ENCODE measurements at places on chromosomes 1 and 21.

GRCh38 chr1:231971397-231972110 is 345.0 kb downstream of the DISC1 start:
- no peak for DNase-seq

DNA sequence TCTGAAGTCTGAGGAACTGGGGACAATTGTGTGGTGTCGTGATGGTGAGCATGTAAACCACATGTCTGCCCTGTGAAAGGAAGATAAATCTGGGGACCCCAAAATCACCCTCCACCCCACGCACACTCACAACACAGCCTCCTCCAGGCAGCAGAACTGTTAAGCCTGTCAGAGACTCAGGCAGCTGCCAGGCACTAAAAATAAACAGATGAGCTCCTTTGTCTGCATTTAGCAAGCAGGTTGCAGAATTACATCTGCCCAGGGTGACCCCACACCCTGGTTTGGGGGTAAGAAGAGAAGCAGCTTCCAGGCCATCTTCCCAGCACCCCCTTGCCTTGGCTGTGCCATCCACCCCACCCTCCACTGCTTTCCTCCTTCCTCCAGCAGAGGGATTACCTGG is 119.1 kb upstream of the RUNX3 start:
- DNase-seq = no peak

DNA sequence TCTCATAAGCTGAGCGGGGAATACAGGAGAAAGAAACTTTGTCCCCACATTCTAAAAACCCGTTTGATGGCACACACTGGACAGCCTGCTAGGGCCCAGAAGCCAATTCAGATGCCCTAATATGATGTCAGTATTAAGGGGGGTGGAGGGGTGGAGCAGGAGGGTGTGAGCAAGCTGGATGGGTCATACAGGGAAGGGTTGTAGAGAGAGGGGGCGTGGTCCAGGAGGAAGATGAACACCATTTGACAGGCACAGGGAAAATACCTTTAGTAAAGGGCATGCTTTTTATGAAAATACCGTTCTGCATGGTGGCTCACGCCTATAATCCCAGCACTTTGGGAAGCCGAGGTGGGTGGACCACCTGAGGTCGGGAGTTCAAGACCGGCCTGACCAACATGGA is 6.0 kb downstream of the TARS2 start:
- DNase-seq = no peak

- DNase-seq = no peak
Observed at GRCh38 chr1:59690171-59690930, 124.4 kb upstream of the HOOK1 start.
